ENCODE measurements at places on chromosomes 5 and 9.

DNA sequence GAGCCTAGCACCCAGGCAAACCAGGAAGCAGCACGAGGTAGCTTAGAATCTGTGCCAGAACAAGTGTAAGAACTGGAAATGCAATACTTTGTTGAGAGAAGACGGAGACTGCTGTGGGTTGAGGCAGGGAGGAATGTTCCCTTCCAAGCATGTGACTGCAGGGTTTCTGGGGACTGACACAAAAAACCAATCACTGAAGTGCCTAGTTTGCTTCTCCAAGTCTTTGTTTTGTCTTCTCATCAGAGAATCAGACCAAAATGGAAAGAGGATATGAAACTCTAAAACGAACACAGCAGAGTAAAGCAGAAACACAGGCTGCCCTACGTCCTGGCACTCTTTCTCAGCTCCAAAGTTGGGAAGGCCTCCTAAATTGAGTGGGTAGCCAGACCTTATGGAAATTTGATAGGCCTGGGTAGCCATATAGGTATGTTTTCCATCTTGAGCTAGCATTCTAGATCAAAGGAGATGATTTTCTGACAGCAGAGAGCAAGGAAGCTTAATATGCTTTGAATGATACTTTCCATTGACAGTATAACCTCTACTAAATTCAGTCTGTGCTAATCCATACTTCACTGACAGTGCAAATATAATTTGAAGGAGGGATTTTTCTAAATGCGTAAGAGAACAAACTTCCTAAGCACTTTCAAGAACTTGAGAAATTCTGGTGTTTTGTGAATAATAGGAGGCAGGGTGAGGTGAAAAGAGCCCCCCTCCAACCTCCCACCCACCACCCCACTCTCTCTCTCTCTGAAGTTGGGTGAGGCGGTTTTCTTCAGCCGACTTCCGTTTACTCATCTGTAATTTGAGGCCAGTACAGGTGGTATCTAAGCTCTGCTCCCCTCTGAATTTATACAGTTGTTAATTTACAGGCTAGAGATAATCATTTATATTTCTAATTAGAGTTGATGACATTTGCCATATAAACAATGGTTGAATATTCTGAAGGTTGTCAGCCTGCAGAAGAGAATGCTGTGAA lies 5.5 kb downstream of the ADRB2 start:
- DNase-seq = no peak

- DNase-seq = no peak
Observed at GRCh38 chr9:93003552-93004407, 54.7 kb upstream of the SUSD3 start.

DNA sequence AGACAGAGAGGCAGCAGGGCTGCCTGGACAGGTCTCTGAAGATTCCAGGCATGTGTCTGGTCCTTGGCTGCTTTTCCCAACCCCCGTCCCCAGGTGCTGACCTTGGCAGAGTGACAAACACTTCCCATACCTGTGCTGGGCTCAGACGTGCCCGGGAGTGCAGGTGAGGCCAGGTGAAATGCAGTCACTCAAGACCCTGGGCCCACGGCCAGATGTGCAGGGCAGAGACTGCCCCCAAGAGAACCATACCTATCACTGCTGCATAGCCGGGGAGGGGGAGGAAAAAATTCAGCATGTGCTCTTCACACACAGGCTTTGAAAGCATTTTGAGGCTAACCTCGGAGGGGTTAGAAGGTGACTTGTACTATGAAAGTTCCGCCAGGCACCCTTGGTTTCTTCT lies 22.6 kb downstream of the CCNJL start:
- DNase-seq = peak; percentile 18

DNA sequence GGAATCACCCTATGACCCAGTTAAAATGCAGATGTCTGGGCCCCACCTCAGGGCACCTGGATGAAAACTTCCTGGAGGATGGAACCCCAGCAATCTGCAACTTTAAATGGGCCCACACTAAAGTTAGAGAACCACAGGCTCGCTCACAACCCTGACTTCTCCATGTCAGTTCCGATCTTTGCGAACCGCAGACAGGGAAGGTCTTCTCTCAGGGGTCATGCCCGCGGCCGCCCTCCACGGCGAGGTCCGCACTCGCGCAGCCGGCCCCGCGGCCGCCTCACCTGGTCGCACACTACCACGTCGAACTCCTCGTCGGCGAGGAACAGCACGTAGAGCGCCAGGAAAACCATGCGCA lies 499 bp downstream of the ALG2 start:
- DNase-seq = no peak

GRCh38 chr5:76617229-76617628 lies 6.0 kb downstream of the F2RL2 start:
- DNase-seq = no peak

GRCh38 chr5:139422307-139422893 lies 16.9 kb downstream of the DNAJC18 start:
- no peak for DNase-seq

DNA sequence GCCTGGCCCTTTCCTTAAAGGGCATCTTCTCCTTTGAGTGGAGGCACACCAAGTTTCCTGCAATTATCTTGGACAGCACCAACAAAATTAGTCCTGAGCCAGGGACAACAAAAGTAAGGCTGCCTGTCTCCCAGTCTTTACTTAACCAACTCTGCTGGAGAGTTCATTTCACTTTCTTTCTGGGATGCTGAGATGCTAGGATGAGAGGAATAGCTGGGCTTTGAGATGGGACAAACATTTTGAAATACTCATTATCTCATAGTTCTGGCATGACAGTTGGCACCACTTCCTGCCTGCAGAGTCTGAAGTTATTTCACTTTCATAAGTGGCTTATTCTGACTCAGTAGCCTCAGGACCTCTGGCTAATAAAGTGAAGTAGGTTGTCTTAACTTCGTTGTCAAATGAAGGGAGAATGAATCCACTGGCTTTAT lies 157.0 kb downstream of the C9orf152 start:
- DNase-seq = peak; percentile 74

GRCh38 chr5:143390941-143391340 lies 12.5 kb downstream of the NR3C1 start:
- DNase-seq = no peak

DNA sequence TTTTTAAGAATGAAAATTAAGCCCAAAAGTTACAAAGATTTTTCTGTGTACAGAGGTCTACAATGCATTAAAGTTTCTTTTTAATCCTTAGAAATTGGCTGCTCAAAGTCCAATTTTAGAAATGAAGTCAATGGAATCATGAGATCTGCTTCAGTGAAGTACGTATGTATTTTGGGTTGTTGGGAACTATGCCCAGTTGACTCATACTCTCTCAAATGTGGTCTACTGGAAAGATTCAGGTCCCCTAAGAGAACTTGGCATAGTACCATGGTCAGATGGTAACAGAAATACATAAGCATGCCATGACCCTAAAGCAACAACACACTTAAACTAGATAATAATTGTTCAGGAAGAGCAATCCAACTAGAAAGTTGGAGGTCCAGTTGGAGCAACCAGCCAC lies 23.0 kb downstream of the FBLL1 start:
- DNase-seq = no peak

DNA sequence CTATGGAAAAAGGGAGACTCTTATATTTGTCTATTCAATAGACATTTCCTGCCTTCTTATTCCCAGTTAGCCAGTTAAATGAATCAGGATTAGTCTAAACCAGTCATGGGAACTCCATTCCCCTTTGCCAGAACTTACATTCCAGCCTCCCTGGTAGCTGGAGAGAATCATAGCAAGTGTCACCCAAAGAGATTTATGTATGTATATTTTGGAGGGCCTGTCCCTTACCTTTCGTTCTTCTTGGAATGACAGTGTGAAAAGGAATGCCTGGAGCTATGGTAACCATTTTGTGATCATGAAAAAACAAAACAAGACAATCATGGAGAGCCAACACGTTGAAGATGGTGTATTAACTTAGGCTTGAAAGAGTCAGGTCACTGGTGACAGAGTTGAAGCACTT lies 627.7 kb downstream of the CCDC171 start:
- DNase-seq = peak; percentile 14

- DNase-seq = no peak
Observed at GRCh38 chr5:4387290-4387689, 752.8 kb upstream of the ADAMTS16 start.

DNA sequence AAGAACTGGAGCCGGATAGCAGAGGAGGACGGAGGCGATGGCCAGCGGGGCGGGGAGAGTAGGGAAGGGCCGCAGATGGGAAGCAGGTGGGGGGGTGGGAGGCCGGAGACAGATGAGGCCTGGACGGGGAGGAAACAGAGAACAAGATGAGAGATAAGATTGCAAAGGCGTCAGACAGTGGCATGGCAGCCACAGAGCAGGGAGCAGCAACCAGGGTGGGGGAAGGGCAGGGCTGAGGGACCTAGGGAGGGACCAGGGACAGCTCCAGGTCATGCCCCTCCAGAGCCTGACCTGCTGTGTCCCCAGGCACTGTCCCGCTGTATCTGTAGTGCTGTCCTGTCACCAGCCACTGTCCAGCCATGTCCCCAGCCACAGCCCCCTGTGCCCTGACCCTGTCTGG lies 49.6 kb upstream of the LMX1B start:
- no peak for DNase-seq

DNA sequence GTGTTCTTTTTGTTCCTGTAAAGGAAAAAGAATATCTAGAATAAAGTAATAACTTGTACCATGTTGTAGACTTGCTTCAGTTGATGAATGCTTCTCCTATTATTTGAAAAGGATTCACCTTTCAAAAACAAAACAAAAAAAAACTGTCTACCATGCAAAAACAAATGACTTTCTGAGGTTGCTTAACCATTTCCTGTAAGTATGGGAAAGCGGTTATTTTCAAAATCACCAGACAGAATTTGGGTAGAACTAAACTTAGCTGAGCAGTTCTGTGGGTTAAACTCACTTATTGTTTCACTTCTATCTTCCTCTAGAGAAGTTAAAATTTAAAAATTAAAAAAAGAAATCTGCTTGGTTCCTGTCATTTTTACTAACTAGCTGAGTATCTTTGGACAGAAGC lies 25.2 kb downstream of the LNPEP start:
- DNase-seq = no peak

DNA sequence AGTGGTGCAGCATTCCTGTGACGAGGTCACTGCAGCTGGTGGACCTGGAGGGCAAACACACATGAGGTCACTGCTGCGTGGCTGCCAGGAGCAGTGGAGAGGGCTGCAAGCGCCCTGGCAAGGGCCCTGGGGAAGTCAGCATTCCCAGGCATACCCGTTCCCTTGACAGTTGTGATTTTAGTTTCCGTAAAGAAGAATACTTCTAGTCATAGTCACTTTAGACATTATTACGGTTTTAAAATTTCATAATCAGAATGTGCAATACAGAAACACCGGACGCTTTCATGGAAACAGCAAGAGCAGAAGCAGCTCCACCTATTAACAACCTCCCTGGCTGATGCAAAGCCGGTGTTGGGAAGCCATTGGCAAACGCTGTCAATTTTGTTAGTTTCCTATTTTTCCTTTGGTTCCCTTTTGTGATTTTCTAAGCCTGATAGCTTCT lies 129.8 kb downstream of the GADD45G start:
- DNase-seq = no peak

DNA sequence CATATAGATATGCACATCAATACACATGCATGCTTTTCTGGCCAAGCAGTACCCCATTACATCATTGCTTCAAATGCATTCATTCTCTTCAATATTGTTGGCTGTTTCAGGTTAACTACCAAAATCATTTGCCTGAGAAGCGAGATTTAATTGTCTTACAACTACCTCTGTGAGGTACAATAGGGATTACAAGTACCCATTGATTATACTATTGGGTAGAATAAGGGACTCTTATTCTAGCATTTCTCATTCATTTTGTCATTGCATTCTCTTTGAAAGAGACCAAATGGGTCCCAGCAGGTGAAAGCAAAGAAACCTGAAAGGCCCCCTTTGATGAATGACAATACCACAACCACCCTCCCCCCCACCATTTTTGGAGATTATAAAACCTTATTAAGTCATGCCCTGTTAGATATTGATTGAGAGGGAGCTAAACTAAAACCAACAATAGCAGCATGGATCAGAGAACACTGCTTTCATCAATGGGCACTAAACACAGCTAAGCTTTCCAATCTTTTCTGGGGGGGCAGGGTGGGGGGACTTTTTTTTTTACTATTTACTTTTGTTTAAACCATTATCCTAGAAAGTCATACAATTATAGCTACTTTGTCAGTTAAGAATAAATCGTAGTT lies 375.0 kb upstream of the CCNH start:
- DNase-seq = no peak

DNA sequence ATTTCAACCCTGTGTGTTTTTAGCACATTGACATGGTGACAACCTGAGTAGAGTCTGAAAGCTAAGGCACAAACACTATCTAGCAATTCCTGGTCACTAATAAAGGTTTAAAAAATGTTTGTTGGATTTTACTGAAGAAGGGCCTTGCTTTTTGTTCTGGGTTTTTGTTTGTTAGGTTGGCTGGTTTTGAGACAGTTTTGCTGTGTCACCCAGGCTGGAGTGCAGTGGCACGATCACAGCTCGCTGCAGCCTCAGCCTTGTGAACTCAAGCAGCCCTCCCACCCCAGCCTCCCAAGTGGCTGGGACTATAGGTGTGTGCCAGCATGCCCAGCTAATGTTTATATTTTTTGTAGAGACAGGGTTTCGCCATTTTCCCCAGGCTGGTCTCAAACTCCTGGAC lies 39.0 kb downstream of the PRKACG start:
- DNase-seq = no peak

DNA sequence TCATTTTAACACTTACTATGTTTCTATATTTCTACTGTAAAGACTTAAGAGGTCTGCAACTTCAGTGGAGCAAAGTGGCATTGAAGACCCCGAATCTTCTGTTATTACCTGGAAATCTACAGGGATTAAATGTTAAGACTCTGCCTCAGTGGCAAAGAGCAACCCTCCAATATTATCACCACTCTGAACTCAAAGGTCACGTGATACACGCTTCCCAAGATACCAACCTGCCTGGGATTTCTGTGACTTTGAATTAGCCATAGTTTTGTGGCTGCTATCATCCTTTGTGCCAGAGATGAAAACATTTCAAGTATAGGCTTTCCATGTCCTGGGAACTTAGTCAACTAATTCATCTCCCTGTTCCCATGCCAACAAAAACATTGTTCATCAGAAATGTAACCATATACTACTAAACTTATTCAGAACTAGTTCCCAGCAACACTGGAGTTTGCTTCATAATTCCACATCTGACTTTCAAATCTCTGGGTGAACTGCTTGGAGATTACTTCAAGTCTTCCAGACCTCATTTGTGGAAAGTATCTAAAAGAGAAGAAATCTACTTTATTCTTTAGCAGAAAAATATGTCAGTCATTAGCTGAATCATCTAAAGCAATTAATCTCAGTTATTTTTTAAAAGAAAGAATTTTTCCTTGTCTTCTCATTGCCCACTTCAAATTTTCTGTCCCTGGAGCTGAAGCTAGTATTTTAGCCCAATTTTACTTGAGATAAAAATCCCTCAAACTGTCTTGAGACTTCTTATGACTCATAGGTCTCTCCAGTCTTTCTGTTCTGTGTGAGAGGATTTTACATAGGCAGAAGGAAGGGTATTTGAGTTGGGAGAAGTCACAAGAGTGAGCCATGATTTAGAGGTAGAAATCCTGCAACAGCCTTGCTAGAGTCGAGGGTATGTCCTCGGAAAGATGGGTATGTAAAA lies 83.0 kb downstream of the ZNF462 start:
- no peak for DNase-seq

GRCh38 chr5:32201122-32201753 lies 27.1 kb upstream of the GOLPH3 start:
- DNase-seq = no peak
